Ammon's horn (tissue), 1 donor: ENCODE measurements at places on chromosomes 7 and 10.

DNA sequence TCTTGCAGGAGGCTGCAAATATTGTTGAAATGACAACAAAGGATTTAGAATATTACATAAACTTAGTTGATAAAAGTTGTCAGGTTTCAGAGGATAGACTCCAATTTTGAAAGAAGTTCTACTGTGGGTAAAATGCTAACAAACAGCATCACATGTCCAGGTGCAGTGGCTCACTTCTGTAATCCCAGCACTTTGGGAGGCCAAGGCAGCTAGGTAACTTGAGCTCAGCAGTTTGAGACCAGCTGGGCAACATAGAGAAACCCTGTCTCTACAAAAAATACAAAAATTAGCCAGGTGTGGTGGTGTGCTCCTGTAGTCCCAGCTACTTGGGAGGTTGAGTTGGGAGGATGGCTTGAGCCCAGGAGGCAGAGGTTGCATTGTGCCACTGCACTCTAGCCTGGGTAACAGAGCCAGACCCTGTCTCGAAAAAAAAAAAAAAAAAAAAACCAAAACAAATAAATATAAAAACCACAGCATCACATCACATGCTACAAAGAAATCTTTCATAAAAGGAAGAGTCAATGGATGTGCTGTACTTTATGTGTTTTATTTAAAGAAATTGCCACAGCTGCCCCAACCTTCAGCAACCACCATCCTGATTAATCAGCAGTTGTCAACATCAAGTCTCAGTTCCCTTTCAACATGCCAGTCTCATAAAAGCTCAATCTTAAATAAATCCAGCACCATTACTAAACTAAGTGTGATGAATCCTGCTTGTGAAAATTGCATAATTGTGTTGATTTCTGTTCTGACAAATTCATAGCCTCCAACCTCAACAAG, 83.2 kb upstream of the MBL2 start:
- DNase-seq, result no peak

DNA sequence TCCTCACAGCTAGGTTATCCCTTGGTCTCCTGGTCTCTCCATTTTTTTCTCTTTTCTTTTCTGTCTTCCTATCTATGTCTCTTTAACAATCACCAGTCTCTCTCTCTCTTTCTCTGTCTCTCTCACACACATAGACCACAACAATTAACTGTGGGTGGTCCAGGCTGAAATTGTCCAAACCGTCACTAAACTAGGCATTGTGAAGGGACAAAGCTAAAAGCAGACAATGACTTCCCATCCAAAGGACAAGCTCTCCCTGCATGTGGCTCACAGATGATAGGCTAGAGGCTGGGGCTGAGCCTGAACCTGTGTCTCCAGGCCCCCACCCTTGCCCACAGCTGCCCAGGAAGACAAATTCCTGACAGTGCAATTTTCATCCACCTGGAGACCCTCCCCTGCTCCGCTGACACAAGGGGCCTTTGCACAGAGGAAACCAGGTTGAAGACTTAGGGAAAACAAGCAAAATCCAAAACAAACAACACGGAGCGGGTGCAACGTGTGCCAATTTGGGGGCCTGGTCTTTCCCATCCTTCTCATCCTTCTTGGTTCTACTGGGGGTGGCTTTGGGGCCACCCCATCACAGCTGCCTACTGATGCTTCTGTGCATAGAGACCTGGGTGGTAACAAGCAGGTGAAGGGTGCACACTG, 755.4 kb downstream of the GRID1 start:
- DNase-seq, result no peak

DNA sequence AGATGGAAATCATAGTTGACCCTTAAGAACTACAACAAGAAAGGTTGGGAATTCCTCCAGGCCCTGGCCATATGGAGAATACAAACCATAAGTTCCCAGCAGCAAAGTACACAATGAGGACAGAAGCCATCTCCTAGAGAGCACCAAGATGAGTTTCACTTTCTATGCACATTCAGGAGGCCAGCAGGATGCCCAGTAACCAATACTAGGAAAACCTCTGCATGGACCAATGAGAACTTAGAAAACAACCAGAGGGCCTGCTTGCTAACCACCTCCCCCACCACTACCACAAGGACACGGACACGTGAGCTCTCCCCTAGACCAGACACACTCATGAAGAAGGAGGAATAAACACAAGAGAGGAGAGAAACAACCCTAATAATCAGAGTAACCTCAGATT, 56.3 kb downstream of the IFIT5 start:
- DNase-seq, result no peak

- DNase-seq, result peak; percentile 81
Observed at GRCh38 chr10:124649214-124649613, 95.0 kb downstream of the FAM53B start.

- no peak for DNase-seq
Observed at GRCh38 chr10:3067859-3068179, 471 bp downstream of the PFKP start.

DNA sequence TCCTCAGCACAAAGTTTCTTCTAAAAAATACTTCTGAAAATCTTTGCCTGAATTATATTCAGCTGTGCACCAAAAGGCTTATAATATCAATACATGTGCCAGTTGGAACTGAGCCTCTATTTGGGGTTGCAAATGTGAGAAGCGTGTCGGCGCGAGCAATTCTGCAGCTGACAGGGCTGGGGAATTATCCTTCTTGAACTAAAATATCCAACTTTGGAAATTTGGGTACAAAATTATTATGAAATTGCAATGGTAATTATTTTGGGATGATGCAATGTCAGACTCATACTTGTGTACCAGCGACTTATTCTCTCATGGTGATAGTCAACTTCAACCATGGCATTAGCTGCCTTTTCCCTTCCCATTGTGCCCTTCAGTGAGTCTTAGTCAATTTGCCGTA, 507.0 kb upstream of the KLF6 start:
- no peak for DNase-seq

DNA sequence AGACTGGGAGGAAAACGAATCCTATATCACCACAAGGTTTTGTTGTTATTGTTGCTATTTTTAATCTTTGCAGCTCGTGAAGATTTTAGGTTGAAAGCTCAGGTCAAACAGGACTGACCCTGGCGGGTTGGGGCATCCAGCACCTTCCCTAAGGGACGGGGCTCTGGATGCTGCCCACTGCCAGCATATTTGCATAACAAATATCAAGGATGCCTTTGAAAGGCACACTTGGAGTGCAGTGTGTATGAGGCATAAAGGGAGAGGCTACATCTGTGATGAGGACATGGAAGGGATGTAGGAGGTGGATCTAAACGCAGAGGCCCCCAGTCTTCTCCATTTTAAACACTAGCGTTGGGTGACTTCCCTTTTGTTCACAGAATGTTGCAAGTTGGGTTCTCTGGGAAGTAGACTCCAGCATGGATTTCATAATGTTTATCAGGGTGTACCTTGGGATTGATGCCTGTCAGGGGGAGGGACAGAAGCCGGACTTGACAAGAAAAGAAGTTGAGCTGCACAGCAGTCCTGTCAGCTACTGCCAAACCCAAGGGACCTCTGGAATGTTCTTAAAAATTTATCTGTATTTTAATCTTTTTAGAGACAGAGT, 181.1 kb upstream of the IMMP2L start:
- DNase-seq, result no peak

DNA sequence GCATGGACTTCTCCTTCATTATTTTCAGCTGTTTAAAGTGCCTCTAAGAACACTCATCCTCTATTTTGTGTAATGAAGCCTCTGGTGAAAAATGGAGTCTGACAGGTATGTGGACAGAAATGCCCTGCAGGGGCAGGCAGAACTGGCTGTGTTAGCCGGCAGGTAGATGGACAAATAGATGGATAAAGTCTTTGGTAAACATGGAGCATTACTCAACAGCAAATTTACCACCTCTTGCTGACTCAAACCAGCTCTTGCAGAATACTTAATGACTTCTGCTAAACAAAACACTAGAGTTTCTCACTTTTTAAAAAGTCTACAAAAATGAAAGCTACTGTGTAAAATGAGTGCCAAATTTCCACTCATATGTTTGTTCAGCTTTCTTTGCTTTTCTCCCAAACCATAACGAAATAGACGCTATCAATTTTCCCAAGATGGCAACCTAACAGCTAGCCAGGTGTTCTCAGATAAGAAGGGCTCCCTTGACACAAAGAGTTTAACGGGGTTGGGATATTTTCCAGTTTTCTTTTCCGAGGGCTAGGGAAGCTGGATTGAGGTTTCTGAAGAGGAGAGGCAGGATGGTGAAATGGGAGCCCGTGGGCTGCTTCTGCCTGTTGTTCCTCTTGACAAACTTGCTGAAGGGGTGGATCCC, 71.9 kb upstream of the HABP2 start:
- no peak for DNase-seq

DNA sequence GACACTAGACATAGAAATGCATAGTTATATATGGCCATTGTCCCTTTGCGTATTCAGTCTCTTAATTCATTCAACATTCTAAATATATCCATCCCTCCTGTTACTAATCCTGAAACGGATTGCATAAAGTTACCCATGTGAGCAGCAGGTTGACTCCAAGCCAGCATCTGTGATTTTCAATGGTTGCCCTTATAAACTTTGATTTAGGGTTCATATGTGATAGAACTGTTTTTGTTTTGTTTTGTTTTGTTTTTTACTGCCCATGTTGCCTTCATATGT, 13.4 kb upstream of the DENND2A start:
- no peak for DNase-seq

DNA sequence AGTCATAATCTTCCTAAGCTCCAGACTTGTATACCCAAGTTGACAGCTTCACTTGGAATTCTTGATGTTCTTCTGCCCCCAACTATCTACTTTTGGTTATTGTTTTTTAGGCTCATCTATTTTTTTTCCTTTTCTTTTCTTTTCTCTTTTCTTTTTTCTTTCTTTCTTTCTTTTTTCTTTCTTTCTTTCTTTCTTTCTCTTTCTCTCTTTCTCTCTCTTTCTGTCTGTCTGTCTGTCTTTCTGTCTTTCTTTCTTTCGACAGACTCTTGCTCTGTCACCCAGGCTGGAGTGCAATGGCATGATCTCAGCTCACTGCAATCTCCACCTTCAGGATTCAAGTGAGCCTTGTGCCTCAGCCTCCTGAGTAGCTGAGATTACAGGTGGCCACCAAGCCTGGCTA, 36.5 kb downstream of the KMT2E start:
- DNase-seq, result no peak

GRCh38 chr10:90718182-90718581, 139.7 kb downstream of the HTR7 start:
- DNase-seq, result no peak

GRCh38 chr10:3385487-3385886, 212.9 kb upstream of the PITRM1 start:
- DNase-seq, result no peak
